ENCODE measurements at places on chromosomes 5 and 9.

DNA sequence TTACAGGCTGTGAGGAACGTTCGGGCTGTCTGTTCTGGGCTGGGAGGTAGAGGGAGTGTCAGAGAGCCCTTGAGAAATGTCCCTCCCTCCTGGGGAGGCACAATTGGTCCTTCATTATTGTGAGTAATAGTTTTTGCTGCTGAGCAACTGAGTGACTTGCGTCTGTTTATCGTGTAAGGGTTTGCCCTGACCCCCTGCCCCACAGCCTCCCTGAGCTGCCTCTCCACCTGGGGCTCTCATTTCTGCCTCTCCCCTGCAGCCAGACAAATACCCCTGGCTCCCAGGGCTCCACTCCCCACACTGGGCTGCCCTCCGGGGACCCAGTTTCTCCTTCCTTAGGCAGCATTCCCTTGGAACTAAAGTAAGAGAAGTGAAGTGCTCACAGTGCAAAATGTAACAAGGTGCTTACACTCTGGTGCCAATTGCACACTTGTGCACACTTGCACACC is 174.9 kb upstream of the MVB12B start:
- DNase-seq: no peak

DNA sequence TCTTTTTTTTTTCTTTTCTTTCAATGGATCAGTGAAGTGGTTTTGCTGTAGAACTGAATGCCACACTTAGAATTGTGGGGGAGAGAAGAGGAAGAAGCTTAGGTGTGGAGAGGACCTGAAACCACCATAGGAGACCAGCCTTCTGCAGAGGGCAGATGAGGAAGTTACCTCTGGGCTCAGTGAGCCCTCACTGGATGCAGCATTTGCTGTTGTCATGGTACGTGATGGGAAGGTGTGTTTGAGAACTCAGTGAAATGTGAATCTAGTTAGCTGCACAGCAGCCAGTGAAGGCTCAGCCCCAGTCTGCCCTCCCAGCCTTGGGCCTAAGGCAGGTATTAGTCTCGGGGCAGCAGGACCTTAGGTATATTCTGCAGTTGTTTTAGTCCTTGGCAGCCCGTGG is 17.5 kb downstream of the CYFIP2 start:
- no peak for DNase-seq

DNA sequence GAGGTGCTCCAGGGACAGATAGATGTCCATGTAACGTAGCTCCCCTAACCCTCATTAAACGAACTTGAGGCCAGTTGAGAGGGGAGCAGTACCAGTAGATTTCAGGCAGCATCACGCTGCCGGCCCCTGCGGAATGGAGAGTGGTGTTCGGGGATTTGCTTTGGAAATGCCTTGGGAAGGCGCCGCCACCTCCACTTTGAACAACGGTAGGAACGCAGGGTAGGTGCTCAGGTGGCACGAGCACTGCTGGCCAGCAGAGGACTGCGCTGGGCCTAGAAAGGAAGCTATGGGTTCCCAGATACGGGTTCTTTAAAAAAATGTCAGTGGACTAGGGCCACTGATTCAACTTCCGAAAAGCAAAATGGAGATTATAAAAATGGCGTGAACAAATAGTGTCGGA is 271.8 kb downstream of the FANCC start:
- no peak for DNase-seq

DNA sequence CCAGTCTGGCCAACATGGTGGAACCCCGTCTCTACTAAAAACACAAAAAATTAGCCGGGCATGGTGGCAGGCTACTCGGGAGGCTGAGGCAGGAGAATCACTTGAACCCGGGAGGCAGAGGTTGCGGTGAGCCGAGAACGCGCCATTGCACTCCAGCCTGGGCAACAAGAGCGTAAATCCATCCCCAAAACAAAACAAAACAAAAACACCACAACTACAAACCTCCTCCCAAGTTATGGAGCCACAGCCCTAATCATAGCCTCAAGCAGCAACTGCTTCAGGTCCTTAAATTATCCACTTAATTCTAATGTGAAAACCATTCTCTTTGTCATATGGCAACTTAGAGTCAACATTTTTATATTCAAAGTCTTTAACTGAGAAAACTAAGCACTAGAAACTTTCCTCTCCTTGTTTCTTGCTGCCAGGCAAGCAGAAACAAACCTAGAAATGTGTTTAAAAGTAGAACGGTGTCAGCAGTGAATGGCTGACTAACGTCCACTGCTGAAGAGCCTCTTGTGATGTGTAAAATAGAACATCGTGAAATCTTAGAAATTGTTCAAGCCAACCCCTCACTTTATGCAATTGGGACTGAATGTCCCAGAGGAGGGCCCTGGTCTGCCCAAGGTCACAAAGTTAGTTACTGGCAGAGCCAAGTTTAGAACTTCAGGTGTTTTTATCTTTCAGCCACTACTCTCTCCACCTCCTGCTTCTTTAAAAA is 5.7 kb downstream of the TMEM245 start:
- no peak for DNase-seq

DNA sequence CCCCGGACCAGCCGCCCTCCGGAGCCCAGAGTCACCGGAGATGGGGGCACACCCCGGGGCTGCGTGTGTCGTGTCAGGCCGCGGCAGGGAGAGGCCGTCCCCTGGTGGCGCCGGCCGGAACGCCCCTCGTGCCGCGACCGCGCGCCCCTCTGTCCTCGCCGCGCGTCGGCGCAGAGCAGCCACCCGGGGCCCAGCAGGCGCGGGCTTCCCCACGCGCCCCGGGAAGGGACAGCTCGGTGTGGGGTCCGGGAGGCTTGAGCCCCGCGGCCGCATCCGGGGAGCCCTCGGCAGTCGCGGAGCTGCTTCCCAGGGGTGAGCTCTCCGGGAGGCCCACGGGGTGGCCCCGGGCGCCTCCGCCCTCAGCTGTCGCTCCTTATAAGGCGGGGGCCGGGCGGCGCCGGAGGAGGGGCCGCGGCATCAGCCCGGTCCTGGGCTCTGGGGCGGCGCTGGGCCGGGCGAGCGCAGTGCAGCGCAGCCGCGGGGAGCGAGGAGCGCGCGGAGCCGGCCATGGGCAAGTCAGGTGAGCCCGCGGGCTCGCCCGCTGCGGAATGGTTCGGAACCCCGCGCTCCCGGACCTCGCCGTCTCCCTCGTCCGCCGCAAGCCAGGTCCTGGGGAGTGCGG is at the start of gene GLIPR2:
Gene GLIPR2 (plus strand): TSS at position 462 of the 622 bp plus-strand sequence. CDS start 46 bp downstream, at position 508.
- peak; percentile 66 for DNase-seq

DNA sequence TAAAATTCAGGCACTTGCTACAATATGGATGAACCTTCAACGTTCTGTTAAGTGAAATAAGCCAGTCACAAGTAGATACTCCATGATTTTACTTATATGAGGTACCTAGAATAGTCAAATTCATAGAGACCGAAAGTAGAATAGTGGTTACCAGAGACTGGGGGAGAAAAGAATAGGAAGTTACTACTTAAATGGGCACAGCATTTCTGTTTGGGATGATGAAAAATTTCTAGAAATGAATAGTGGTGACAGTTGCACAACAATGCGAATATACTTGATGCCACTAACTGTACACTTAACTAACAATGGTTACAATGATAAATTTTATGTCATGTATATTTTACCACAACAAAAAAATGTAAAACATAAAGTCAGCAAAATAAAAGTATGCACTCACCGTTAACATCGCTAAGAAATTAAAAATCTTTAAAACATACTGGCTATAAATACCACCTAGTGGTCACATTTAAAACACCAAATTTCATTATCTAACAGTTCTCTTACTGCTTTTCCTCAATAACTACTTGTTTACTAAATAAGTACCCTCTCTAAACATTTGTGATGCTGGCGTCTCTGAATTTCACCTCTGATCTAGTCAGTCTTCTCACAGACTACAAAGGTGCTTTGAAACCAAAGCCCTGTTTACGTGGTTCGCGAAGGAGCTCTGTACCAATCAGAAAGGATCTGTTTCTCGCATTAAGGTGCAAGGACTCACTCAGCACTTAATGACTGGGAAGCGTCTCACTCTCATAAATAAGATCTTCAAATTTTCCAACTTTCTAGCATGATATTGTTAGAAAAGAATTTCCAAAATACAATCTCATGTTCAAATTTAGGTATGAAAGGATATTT is 22.7 kb downstream of the KIF3A start:
- no peak for DNase-seq

DNA sequence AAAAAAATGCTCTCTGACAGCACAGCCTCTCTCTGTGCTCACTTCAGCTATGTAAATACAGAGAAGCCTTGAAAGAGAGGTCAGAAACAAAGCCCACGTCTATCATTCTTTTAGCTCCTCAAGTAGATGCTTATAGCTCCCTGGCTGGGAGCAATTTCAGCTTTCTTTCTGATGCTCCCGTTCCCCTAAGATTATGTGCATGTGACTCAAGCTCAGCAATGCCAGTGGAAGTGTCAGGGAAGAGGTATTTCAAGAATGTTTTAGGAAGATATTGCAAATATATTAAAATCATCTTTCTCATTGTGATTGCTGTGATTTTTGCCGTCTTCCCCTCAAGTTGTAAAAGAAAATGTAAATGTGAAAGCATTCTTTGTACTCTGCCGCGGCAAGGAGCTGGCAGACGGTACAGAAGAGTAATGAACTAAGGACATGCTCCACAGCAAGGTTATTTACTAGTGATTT is 1353.7 kb upstream of the ACO1 start:
- DNase-seq: no peak
